G401 (cell line): ENCODE measurements at places on chromosomes 13 and 19.

- DNase-seq = no peak
These were observed 40.7 kb downstream of the SMAD9 start for GRCh38 chr13:36879218-36879938.

GRCh38 chr13:38636073-38636472 is 50.8 kb upstream of the FREM2 start:
- DNase-seq = no peak

- peak; percentile 57 for DNase-seq
These were observed 822 bp upstream of the ZNF274 start for GRCh38 chr19:58181902-58182576.

DNA sequence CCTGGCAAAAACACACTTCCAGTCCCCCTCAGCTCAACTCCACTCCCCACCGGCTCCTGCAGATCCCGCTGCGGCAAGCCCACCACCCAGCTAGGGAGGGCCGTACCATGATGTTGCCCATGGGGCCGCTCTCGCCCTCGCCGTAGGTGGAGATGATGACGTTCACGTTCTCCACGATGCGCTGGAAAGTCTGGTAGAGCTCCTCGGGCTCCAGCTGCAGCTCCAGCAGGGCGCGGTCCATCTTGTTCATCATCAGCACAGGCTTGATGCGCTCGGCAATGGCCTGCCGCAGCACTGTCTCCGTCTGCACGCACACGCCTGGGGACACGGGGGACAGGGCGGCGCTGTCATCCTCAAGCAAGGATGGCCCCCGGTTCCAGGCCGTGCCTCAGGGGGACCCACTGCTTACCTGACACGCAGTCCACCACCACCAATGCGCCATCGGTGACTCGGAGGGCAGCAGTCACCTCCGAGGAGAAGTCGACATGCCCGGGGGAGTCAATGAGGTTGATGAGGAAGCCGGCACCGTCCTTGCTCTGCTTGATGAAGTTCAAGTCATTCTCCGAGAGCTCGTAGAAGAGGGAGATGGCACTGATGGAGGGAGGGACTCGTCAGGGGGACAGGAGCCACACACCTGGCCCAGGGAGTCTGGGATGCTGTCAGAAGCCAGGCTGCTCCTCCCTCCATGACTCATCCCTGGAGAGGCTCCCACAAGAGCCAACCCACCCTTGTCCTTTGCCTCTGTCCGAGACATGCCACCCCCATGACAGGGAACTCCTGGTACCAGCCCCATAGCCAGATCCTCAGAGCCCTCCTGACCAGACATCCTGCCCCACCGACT is 2.3 kb downstream of the EEF2 start:
- DNase-seq = no peak

DNA sequence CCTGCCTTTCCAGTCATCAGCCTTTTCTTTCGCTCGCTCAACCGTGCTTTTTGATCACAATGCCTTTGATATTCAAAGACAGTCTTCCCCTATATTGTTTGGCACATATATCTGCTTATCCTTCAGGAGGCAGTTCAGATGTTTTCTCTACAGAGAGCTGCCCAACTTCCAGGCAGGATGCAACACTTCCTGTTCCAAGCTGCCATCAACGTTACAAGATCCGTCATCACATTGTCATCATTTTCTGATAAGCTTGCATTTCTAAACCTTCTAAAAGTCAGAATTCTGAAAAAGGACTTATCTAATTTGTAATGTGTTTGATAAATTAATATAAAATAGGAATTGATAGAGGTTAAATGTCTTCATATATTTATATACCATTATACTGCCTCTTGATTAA is 574.2 kb downstream of the TBC1D4 start:
- no peak for DNase-seq

GRCh38 chr19:44553478-44554171 is 24.1 kb upstream of the CEACAM20 start:
- no peak for DNase-seq
